ENCODE measurements at places on chromosomes 5 and 9. TPM values are rescaled to one million over a fixed set of nuclear protein-coding genes. Genes with fewer than 3 reads are reported as not detected.
A peak's percentile ranks its signal among the peaks of the same experiment; 100 is the strongest.

DNA sequence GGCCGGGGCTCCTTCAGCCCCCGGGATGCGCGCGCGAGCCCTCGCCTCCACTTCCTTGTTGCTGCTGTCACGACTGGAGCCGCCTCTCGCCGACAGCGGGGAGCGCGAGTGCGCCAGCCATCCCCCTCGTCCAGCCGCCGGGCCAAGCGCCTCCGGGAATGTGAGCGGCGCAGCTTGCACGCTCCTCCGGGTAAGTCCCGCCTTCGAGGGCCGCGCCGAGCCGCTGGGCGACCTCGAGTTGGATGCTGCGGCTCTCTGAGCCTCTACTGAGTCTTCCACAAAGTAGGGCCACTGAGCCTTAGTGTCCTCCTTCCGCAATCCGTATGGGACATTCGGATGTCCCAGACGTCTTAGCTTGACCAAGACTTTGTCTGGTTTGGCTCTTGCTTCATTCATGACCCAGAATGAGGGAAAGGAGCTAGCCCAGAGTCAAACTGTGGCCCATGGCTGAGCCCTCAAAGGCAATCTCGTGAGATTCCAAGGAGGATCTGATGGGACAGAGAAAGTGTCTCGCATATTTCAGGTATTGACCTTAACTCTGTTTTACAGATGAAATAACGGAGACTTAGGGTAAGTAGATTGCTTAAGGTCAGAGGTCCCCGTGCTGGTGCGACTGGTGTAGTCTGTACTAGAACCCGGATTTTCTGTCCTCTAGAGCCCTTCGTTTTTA, 586 bp downstream of the HMGXB3 start:
- DNase-seq, result peak; percentile 6

- no peak for DNase-seq
These were observed 18.9 kb upstream of the LRRC14B start for GRCh38 chr5:172421-172820.

- DNase-seq, result no peak
These were observed 104.2 kb upstream of the RAI14 start for GRCh38 chr5:34551911-34552433.

- no peak for DNase-seq
These were observed 14.5 kb upstream of the WNK2 start for GRCh38 chr9:93169444-93169843.

TRMT10B gene
- total RNA-seq, result 9.8 TPM

KLHL3 gene
- total RNA-seq, result 9.4 TPM
